ENCODE measurements at places on chromosomes 2 and 18. TPM values are rescaled to one million over a fixed set of nuclear protein-coding genes. Genes with fewer than 3 reads are reported as not detected.

GRCh38 chr2:26076001-26076587 is 42.2 kb downstream of the RAB10 start:
- no peak for DNase-seq

ANKAR gene
- 8.5 TPM for total RNA-seq

DNA sequence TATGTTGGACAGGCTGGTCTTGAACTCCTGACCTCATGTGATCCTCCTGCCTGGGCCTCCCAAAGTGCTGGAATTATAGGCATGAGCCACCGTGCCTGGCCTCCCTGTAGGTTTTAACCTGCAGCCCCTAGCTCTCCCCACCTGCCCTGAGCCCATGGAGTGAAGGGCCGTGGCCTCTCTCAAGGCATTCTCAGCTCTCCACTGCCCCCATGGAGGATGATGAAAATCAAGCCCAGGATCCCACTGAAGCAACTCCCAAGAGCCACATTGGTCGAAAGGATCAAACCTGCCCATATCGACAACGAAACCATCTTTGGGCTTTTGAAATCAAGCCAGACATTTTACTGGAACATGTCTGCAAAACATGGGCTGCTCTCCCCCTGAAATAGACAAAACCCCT is 22.4 kb upstream of the CREG2 start:
- no peak for DNase-seq

DNA sequence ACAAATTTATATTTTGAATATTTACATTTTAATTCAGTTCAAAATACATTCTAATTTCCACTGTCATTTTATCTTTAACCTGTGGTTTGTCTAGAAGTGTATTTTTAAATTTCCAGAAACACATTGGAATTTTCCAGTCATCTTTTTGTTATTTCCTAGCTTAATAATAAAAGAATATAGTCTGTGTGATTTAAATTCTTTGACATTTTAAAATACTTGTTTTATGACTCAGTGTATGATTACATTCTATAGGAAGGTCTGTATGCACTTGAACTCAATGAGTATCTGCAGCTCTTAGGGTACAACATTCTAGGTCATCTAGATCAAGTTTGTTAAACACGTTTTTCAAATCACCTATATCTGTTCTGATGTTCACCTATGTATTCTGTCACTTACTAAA is 88.3 kb upstream of the MBOAT2 start:
- DNase-seq: no peak

- DNase-seq: no peak
Measured at GRCh38 chr2:10327896-10328669, 25.4 kb downstream of the HPCAL1 start.

SRD5A2 gene
- 0.64 TPM for total RNA-seq

- no peak for DNase-seq
Measured at GRCh38 chr2:67854103-67854743, 208.6 kb downstream of the C1D start.

AQP4 gene
- 0.05 TPM for total RNA-seq

GRCh38 chr18:61596296-61596695 is 263.1 kb downstream of the CDH20 start:
- DNase-seq: no peak

DNA sequence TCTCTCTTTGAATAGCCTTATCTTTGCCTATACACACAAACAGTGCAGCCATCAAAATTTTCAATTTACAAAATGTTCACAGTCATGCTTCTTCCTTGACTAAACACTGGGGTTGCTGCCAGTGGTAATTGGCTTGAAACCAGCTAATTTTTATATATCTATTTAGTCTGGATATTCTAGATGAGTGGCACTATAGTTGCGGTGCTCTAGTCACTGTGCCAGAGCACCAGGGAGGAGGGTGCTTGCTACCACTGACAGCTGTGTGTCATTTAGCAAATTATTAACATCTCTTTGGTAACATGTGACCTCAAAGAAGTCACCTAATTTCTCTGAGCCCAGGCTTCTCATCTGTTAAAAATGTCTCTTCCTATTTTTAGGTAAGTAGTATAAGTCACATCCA is 130.4 kb downstream of the MEIS1 start:
- DNase-seq: no peak

- no peak for DNase-seq
Measured at GRCh38 chr18:65610939-65611338, 139.9 kb upstream of the CDH7 start.

DNA sequence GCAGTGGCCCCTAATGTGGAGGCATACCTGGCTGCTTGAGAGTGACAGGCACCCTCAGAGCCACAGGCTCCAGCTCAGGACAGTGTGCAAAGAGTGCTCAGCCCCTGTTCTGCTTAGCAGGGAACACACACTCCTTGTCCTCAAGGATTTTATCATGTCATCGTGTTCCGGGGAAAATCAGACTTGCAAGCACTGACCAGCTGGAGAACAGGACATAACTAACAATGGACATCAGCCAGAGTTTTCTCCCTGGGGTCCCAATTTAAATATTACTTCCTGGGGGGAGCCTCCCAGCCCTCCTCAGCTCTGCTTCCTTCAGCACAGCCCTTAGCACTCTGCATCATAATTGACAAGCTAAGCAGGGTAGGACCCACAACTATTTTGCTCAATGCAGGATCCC is 175.4 kb upstream of the ACAA2 start:
- no peak for DNase-seq

All from endothelial cell (in vitro differentiated cells).